ENCODE measurements at places on chromosomes 7 and 10.

GRCh38 chr10:89392974-89393373 is 551 bp downstream of the IFIT1 start:
- DNase-seq = no peak

DNA sequence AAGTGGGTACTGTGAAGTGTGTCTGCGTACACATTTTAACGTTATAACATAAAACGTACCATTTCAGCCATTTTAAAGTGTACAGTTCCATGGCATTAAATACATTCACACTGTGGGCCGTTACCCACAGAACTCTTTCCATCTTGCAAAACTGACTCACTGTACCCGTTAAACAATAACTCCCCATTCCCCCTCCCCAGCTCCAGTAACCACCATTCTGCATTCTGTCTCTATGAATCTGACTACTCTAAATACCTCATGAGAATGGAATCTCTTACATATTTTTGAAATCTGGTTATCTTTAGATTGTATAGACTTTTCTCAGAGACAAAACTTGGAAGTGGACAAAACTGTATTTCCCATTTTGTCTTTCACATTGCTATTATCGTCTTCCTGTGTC is 9.3 kb downstream of the ARL3 start:
- DNase-seq = no peak

DNA sequence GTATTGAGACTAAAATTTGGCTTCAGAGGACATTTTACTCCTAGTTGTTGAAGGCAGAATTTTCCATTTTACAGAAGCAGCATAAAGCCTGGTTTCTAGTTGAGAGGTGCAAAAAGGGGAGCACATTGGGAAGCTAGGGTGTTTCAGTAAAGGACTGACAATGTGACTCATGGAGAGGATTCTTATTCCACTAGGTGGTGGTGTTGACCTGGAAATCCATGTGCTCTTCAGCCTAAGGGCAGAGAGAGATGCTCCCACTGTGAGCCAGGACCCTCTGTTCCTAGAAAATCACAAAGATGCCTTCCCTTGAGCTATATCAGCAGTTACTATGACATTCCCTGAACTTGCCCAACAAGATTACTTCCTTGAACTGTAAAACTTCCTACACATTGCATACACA is 687.8 kb downstream of the IPMK start:
- no peak for DNase-seq

GRCh38 chr10:108849688-108850087 is 1073.6 kb downstream of the XPNPEP1 start:
- DNase-seq = no peak

DNA sequence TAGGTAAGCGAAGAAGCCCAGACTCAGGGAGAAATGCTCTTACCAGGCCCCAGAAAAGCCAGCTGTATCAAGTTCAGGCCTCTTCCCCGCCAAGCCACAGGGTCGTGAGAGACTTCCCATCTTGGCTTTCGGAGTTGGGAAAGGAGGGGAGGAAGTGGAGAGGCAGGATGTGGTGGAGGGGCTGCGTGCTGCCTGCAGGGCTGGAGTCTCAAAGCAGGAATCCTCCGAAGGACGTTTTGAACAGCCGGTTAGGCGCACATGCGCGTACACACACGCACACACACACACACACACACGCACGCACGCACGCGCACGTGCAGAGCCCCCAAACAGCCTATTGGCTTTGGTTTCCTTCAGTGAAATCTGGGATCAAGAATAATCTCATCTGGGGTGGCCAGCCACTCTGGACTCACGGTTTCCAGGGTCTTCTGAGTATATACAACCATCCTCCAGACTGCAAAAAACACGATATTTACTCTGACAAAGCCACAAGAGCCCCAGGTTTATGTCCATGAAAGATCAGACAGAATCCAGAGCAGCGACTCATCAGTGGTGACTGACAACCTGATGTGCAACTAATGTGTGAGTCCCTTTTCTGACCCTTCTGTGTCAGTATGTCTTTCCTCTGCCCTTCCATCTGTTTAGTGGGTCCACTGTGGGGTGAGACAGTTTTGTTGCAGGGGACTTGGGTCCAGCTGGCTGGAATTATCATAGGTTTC is 115.0 kb upstream of the ZNF438 start:
- no peak for DNase-seq

DNA sequence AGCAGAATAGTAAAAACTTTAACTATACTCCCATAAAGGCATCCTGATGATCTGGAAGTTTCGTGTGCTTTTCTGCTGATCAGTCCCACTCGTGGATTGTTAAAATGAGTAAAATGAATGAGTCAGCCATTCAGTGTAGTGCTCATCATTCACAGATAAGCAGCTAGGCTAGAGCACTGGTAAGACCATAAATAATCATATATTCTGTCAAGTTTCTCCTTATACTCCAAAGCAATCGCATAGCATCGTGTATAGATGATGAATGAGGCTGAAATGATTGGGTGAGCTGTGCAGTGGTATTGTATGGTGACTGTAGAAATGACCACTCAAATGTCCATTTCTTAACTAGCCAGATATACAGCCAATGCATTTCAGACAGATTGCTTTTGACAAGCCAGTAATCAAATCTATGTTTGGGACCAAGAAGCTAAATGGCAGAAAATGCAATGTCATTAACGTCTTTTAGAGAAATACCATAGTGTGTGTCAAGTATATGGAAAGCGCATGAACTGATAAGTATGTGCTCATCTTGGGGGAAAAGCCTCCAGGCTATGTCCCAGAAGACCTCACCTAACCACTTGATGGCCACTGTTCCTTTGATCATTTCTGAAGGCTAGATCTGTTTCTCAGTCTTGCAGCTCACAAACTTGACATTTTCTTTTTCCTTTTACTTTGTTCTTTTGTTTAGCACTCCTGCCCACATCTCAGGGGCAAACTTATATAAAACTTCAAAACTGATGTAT is 227.2 kb upstream of the FAM3C start:
- no peak for DNase-seq

- DNase-seq = no peak
These were observed 266.6 kb upstream of the PHYHIPL start for GRCh38 chr10:58909881-58910280.

Measured in effector memory CD8-positive, alpha-beta T cell (primary cell).